ENCODE measurements at places on chromosomes 3 and 15.

DNA sequence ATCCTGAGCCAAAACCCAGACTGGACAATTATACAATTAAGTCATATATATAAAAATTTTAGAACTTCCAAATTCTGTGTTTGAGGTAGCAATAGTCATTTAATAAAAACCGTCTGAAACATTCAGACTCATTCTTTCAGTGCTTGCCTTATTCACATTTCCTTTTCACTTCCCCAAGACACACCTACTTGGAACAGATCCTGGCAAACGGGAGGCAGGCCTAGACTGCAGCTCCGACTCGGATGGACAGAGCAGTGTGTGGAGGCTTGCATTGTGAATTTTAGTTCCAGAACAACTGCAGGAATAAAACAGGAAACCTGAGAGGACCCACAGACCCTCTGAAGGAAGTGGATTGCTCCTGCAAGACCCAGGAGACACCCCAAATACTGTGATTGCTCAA lies 341.4 kb downstream of the CNTN3 start:
- no peak for DNase-seq

DNA sequence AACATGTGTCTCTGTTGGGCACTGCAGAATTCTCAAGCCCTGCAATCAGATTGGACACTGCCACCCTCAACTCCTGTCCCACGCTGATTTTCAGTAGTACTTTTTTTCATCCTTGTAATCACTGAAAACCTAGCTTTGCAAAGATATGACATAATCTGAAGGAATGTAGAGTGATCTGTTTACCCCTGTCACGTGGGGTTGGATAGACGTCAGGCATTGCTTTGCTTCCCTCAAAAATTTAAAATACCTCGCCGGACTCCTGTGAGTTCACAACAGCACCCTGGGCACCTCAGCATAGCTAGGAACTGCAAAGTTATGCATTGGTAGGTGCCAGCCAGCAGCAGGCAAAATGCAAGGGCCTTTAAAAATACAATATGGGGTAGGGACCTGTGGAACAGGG lies 71.1 kb upstream of the OXTR start:
- no peak for DNase-seq

GRCh38 chr3:62585861-62586260 lies 212.5 kb upstream of the FEZF2 start:
- no peak for DNase-seq

GRCh38 chr3:43855674-43856299 lies 165.0 kb downstream of the ABHD5 start:
- peak; percentile 51 for DNase-seq

DNA sequence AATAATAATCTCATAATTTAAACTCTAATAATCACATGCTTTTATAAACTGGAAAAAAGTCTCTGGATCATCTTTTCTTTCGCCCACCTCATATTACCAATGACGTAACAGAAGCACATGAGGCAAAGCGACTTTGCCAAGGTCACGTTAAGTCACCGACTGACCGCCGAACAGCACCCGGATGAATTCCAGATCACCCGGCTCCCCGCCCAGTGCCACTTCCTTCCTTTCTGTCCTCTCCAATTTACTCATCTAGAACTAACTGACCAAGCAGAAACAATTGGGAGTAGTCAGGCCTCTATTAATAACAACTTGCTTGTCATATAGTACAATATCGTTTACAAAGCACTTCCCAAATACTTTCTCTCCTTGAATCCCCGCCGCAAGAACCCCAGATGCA lies 21.1 kb downstream of the FGF12 start:
- DNase-seq: no peak

- DNase-seq: no peak
Observed at GRCh38 chr3:59940718-59941117, 890.9 kb upstream of the CFAP20DC start.

- DNase-seq: peak; percentile 78
Observed at GRCh38 chr15:91049378-91050127, 27.2 kb upstream of the VPS33B start.

DNA sequence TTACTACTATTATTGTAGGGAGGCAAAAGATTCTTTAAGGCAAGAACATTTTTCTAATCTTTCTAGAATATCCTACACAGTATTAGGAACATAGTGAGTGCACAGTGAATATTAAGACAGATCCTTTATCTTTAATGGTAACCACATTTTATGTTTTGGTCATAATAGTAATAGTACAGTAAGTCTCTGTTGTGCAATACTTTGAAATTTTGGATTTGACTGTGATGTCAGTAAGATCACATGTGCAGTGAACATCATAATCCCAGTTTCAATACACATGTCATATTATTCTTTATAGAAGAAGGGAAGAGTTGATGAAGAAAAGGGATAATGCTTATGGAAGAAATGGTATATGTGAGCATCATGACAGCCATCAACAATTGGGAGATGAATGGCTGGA lies 10.7 kb downstream of the STT3B start:
- DNase-seq: no peak

GRCh38 chr15:101568309-101568708 lies 78.8 kb upstream of the PCSK6 start:
- DNase-seq: no peak
